Renal cortical epithelial cell (primary cell): ENCODE measurements at places on chromosomes 2 and 18.

GRCh38 chr2:45330637-45331409, 280.2 kb downstream of the SRBD1 start:
- peak; percentile 91 for DNase-seq

DNA sequence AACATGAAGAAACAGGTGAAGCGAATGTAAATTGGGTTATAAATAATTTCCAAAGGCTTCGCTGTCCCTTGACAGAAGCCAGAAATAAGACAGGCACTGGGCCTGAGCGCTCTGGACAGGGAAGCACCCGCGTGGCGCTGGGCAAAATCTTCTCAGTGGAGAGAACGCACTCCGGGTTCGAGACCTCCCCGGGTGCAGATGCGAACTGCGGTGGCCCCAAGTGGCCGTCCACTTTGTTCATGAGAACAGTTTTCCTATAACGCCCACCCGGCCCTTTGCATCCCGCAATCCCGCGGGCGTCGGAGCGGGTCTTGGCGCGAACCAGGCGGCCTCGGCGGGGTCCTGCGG, 651 bp upstream of the DPYSL5 start:
- no peak for DNase-seq

DNA sequence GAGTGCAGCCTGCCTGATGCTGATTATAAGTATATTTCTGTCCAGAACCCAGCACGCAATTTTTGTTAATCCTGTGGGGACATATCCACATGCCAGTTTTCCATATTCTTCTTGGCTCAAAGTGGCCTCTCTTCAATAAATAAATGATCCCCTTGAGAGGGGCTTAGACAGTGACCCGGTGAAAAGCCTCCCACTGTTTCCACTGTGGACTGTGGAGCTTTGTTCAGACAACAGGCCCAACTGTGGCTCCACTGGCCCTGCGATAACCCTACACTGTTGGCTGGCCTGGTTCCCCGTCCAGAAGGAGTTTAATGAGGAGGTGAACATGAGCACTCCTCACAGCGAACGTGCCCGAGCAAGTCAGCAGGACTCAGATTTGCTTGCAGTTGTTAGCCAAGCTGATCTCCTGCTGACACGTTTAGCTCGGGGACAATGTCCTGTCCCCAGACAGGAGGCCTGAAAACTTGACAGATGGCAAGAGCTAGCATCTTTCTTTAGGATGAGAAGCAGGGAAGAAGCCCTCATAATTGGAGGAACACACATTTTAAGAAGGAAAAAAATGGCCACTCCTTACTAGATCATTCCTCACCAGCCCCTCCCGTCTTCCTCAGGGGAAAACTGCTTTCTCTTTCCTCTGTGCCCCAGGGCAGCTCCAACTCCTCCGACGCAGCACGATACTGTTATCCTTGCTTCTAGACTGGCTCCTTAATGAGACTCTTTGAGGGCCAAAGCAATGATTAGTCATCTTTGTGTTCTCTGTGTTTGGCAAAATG, 20.0 kb upstream of the MTCL1 start:
- DNase-seq = peak; percentile 69

DNA sequence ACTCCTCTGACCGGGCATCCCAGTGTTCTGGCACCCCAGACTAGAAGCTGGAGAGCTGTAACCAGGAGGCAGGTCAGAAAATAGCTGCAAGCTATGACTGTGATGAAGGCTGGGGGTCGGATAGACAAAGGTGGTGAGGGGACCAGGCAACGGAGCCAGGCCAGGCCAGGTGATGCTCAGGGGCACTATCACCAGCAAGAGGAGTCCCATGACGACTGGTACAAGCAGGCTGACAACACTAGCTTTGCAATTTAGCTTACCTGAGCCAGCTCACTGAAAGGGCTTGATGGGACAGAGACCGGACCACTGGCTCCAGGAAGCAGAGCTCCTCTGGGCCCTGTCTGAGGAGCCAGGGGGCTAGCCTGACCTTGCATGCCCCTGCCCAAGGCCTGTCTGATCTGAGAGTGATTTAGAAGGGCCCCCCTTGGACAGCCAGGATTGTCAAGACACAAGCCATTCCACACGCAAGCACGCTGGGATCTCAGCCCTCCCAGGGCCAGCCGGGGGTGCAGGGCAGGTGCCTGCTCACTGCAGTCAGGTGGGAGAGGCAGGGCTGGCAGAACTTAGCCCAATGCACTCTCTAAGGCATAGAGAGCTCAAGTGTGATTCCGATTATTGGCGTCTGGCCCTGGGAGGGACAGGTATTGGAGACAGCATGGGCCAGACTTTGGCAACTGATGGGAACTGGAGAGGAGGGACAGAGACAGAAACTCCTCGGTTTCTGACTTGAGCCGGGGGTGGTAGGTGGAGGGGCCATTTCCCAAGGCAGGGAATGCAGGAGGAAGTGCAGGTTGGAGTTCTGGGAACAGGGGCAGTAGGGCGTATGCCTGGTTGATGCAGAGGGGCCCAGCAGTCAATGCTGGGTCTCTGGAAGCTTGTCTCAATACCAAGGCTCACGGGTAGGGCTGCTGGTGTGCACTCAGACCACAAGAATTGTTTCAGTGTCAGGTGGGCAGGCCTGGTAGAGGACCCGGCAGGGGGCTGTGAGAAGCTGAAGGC, 47.7 kb downstream of the MYO7B start:
- DNase-seq = no peak

DNA sequence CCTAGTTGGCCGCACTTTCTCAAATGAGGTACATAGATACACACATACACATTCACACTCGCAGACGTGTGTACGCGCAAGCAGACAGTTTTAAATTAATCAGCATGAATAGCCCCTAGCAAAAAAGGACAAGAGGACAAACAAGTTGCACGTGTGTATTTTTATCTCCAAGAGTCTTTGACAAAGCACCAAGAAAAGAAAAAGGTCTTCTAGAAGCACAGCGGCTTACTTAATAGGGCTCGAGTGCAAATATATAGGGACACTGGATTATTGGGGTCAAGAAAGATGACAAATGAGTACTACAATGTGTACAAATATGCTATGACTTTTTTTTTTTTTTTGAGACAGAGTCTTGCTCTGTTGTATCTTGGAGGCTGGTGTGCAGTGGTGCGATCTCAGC, 1.7 kb upstream of the BCL2 start:
- DNase-seq = no peak

GRCh38 chr2:233264667-233265066, 13.2 kb downstream of the ATG16L1 start:
- DNase-seq = no peak

- DNase-seq = peak; percentile 98
These were observed 100.3 kb downstream of the TTC32 start for GRCh38 chr2:19801367-19802080.

DNA sequence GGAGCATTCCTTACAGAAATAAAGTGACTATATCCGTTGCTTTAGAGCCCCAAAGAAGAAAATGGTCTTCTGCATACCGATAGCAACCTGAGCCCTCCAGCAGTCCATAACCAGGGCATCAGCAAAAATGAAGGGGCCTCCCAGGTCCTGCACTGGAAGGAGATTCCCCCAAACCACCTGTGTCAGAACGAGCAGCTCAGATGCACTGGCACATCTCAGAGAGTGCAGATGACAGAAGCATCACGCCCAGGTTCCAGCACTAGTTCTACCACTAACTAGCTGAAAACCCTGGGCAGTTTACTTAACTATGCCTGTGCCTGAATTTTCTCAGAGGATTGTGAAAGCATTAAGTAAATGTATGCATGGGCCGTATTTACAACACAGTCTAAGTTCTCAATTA, 466.7 kb upstream of the MYT1L start:
- no peak for DNase-seq

DNA sequence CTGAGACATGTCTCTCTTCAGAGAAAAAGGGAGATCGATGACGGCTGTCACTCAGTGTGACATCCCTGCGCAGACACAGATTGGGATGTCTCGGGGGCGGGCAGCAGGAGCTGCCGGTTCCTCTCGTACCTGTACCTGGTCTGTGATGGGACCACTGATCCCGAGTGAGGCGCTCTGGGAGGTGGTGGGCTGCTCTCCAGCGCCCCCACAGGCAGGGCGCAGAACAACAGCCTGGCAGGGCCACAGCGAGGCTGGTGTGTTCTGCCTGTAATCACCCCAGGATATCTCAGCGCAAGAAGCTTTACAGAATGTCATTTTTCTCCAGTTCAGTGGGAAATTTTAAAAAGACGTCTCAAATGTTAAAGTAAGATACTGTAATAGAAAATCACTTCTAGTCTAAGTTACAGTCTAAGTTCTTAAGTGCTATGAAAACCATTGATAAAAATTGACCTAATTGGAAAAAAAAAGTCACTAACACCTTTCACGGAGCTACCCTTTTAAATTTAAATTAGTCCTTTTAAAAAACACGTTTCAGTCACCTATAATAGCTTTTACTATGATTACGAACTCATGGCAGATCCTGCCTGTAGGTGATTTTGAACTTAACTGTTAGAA, 189.8 kb downstream of the SNTG2 start:
- no peak for DNase-seq

DNA sequence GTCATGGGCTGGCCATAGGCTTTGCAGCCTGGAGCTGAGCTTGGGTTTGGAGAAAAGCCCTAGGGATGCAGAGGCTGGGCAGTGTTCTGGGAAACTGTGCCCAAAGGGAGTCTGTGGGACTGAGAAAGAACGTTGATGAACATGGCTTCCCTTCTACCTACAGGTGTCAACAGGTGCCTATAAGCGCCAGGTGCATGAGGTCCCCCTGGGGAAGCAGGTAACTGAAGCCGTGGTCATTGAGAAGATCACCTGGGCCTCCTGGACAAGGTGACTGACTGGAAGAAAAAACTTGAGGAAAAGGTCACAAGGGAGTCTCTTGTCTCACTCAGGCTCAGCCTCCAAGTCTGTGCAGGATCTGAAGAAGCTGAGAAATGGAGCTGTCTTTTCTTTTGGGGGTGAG, 83.4 kb downstream of the RTN4 start:
- no peak for DNase-seq

DNA sequence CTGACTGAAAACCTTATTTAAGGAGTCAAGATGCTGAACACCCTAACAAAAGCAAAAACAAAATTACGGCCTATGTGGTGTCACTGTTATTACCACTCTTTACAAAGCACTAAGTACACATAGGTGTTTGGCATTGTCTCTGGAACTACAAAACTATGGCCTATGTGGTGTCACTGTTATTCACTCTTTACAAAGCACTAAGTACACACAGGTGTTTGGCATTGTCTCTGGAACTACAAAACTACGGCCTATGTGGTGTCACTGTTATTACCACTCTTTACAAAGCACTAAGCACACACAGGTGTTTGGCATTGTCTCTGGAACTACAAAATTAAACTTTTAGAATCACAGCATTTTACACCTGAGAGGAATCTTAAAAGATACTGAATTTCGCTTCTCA, 47.4 kb downstream of the SLC35F5 start:
- DNase-seq = no peak

- DNase-seq = peak; percentile 87
These were observed 16.4 kb downstream of the GEMIN6 start for GRCh38 chr2:38794235-38794946.

DNA sequence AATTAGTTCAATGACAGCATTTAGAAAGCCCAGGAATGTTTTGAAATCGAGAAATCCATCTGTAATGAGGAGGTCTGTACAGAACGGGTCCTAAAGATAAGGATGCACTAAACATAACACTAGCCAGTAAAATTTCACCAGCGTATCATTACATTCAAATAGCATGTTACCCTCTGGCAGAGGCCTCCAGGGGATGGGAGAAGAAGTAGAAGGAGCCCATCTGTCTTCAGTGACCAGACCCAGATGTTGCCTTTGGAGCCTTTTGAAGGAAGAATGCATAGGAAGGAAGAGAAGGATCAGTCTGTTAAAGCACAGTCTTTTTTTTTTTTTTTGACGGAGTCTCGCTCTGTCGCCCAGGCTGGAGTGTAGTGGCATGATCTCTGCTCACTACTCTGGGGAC, 86.1 kb upstream of the BCL2L11 start:
- DNase-seq = no peak

DNA sequence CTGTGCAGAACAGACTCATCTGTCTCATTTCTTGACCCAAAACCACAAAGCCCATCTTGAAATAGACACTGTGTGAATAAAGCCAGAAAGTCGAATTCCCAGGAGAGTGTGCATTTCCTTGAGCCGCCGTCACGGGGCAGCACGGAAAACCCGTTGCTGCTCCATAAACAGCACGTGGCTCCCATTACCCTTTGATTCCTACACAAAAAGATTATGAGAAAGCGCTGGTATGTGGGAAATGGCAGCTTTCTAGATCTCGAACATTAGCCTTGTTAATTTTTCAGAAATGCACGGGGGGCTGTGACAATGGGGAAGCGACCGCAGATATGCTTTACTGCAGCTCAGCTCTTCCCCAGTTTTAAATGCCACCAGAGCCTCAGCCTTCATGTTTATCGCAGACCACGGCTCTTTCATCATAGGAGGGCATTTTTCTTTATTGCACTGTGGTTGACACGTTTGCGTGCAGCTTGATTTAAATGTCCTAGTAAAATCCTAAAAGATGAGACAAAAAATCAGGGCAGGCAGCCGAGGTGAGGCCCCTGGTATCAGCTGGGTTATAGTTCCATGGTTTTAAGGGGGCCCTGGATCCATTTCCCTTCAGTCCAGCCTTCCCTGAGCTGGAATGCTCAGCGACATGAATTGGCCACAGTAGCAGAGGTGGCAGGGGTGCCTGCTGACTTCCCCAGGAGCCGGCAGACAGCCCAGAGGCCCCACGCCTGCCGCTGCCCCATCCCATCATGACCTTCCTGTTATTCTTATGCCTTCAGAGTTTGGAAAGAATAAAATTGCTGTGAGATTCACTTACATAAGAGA, 249.3 kb downstream of the NDUFA10 start:
- DNase-seq = no peak

DNA sequence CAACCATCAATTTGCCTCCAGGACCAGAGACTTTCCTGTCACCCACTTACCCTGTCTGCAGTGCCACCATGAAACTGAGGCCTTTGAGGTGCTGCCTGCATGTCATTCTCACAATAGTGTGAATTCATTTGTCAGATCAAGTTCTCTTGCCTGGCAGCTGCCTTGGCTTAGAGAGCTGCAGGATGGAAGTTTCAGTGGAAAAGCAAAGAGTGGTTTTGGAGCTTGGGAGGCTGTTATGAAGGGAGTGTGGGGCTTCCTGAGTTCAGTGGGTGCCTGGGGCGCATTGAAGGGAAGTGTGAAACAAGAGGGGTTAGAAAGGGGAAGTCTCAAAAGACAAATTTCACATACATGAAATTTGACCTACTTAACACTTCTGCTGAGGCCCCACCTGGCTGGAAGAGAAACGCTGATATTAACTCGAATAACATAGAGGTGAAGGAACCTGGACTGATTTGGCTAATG, 7.9 kb upstream of the LBH start:
- DNase-seq = no peak

GRCh38 chr2:26429779-26430578, 28.3 kb downstream of the DRC1 start:
- DNase-seq = peak; percentile 3

- no peak for DNase-seq
These were observed 18.9 kb downstream of the CPO start for GRCh38 chr2:206958261-206958660.
